ENCODE measurements at places on chromosomes 7 and 10. TPM values are rescaled to one million over a fixed set of nuclear protein-coding genes. Genes with fewer than 3 reads are reported as not detected.
A peak's percentile ranks its signal among the peaks of the same experiment; 100 is the strongest.

Gene SLC39A12
- total RNA-seq = not detected

Gene EN2
- not detected for total RNA-seq

GRCh38 chr7:117020591-117020973, 67.3 kb downstream of the ST7 start:
- DNase-seq = no peak

DNA sequence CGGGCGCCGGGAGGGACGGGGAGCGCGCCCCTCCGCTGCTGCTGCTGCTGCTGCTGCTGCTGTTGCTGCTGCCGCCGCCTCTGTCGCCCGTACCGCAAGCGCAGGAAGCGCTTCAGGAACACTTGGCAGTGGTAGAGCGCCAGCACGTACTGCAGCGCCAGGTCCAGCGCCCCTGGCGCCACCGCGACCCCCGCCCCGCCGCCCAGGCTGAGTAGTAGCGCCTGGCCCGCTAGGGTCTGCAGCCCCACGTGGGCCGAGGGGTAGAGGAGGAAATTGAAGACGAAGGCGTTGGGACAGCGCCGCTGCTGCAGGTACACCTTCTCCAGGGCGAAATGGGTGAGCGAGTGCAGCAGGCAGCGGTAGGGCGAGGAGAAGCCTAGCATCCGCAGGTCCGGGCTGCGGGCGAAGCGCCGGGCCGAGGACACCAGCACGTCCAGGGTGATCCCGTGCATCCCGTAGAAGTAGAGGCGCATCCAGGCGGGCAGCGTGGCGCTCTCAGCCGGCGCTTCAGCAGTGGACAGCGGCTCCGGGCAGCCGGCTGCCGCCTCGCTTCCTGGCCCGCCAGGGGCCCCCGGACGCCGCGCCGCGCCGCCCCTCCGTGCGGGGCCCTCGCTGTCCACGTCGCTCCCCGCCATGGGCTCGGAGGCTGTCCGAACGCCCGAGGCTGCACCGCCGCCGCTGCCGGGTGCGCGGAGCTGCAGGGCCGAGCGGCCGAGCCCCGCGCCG, at the start of gene TMEM229A:
Gene TMEM229A, minus strand, starts transcription at position 699 of the 726 bp plus-strand sequence. Its CDS starts 64 bp downstream, at position 635.
- DNase-seq = no peak

GRCh38 chr10:93062514-93063143, 2.0 kb downstream of the CYP26C1 start:
- DNase-seq = peak; percentile 17

Measured in CD8-positive, alpha-beta memory T cell (primary cell).